Natural killer cell (primary cell): ENCODE measurements at places on chromosomes 1 and 21.
A peak's percentile ranks its signal among the peaks of the same experiment; 100 is the strongest.

DNA sequence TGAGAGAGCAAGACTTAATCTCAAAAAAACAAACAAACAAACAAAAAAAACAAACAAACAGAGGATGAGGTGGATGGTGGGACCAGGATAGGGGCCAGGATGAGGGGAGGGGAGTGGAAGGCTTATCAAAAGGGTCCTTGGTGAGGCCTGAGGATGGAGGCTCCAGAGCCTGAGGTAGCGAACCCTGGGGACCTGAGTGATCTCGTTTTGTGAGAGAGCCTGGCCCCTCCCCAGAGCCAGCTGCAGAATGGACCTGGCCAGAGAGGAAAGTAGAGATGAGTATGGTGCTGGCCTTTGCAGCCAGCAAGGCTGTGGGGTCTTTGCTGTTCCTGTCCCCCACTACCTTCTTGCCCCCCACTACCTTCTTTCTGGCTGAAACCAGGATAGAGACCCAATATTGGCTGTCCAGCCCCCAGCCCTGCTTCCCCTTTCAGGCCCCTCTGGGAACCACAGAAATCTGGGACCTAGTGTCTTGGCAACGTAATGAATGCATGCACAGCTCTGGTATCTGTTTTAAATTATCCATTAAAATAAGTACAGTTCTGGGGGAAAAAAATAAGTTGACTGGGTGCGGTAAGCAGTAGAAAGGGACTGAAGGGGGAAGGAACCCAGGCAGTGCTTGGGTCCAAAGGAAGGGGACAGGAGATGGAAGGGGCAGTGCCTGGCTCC is 1.1 kb upstream of the LMNA start:
- DNase-seq = no peak

DNA sequence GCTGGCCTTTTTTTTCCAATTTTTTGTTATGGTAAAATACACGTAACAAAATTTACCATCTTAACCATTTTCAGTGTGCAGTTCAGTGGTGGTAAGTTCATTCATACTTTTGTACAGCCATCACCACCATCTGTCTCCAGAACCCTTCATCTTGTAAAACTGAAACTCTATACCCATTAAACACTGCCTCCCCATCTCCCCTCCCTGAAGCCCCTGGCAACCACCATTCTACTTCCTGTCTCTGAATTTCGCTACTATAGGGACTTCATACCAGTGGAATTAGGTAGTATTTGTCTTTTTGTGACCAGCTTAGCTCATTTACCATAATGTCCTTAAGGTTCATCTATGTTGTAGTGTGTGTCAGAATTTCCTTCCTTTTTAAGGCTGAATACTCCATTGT is 8.7 kb downstream of the PKNOX1 start:
- no peak for DNase-seq

GRCh38 chr21:39924577-39925308 is 57.5 kb downstream of the PCP4 start:
- DNase-seq = no peak

- no peak for DNase-seq
These were observed 63.4 kb upstream of the L1TD1 start for GRCh38 chr1:62131093-62131725.

DNA sequence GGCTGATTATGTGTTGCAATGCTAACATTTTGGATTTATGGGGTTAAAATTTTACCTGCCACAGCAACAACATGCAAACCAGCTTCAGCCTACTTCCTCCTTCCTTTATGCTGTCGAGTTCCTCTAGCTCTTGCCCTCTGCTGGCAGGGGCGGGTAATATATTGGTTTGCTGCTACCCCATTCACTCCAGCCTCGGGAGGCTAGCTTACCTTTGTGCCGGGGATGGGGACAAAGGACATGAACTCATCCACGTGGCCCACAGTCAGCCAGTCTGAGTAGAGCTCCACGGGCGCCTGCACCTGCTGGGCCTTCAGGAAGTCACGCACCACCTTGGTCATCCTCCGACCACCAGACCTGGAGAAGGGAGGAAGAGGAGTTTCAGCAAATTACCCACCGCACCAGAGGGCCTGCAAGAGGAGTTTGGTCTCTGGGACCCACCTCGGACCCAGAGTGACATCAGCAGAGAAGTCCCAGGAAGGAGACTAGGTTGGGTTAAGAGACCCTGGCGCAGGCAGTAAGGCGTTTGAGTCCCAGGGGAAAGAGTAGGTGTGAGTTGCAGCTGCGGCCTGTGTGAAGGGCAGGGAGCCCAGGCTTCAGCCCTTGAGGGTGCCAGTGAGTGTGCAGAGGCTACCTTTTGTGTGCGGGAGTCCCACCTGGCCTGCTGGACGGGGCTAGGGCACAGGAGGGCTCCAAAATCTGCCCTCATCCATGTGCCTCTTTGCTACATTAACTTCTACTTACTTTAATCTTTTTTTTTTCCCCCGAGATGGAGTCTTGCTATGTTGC is 21.8 kb upstream of the SDHB start:
- DNase-seq = peak; percentile 27

DNA sequence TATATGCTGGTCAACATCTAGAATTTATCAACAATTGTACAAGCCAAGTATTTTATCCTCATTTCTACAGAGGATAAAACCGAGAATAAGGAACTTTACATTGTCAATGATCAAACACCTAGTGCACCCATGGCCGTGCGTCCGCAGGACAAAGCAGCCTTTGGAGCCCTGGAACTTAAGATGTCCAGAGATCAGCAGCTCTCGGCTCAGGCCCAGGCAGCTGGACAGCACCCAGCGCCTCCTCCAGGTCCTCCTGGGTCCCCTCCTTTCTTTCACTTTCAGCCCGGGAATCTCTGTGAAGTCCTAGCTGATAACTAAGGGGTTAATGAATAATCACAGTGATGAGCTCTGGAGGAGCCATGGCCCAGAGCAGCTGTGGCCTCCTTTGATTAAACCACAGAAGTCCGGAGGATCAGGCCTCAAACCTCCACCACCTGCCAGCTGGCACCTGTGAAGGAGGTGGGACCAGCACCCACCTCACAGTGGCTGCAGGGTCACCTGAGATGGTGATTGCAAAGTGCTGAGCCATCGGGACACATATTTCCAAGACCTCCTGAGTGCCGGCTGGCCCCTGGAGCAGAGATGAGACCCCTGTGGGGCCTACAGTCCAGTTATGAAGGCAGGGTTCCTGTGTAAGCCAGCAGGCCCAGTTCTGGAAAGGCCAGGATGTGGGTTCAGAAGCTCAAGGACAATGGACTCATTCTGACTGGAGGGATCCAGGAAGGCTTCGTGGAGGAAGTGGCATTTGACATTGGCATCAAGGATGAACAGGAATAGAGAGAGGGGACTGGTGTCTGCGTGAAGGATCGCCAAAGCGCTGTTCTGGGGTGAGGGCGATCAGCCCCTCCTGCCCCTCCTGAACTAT is 11.6 kb upstream of the SAMD11 start:
- no peak for DNase-seq

GRCh38 chr1:80457409-80457808 is 1343.3 kb upstream of the ADGRL2 start:
- DNase-seq = no peak

DNA sequence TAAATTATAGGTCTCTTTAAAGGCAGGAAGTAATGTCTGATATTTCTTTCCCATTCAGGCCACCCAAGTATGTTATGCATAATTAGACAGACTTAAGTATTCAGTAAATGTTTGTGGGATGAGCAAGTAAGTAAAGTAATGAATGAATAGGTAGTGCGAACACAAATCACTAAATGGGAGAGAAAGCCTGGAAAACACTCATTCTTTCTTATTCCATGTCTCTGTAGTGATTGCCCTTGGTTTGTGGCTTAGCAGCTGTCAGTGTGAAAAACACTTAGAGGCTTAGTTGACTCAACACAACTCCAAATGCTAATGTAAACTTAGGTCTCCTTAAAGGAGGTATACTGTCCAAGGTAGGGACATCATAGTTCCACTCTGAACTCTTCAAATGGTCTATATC is 182.5 kb downstream of the ZC3H11B start:
- DNase-seq = no peak

DNA sequence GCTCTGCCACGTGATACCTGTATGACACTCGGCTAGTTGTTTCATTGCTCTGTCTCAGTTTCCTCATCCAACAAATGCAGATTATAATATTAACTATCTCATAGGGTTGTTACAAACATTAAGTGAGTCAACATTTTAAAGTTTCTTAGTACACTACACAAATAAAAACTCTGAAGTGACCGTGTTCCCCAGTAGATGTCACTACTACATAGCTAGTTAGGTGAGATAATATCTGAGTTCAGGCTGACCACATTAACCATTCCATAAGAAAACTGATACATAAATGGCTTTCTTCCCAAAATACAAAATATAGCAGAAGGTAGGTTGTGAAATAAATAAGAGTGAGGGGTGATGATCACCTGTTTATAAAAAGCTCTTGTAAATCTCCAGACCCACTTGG is 214.1 kb downstream of the NUF2 start:
- no peak for DNase-seq
